Astrocyte (in vitro differentiated cells and primary cell): ENCODE measurements at places on chromosomes 12 and 14. TPM values are rescaled to one million over a fixed set of nuclear protein-coding genes. Genes with fewer than 3 reads are reported as not detected.

- H3K27me3 ChIP-seq: no peaks in the 10 kb centered on the region
- no peaks in the 10 kb centered on the region for H3K36me3 ChIP-seq
- no peaks in the 10 kb centered on the region for H3K4me1 ChIP-seq
Measured at GRCh38 chr12:15268309-15268708, 47.1 kb upstream of the RERG start.

DNA sequence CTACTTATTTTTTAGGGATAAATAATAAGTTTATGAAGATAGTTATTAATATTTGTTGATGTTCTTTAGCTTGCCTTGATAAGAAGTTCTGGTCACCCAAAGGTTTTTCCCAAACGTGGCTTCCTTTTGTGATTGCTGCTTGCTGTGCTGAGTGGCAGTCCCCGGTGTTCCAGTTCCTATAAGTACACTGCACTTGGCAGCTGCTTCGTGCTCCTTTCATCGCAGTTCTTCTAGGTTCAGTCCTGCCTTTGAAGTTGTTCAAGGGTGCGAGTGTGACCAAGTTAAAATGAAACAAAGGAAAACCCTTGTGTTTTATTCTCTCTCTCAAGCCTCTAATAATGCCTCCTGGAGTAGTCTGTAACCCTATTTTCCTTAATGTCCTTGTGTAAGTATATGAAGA, 128.5 kb upstream of the ATF1 start:
- peaks cover 13% of the 10 kb centered on the region for H3K4me1 ChIP-seq
- DNase-seq: no peak
- no peak overlapping the region for H3K4me3 ChIP-seq
- H3K27ac ChIP-seq: no peak overlapping the region

GRCh38 chr14:96634896-96635295, 132.7 kb downstream of the PAPOLA start:
- no peak for DNase-seq
- no peak overlapping the region for H3K4me3 ChIP-seq
- no peaks in the 10 kb centered on the region for H3K27me3 ChIP-seq
- no peak overlapping the region for H3K27ac ChIP-seq

- DNase-seq: no peak
- H3K27me3 ChIP-seq: no peaks in the 10 kb centered on the region
- no peak overlapping the region for H3K27ac ChIP-seq
- no peaks in the 10 kb centered on the region for H3K4me1 ChIP-seq
- no peak overlapping the region for H3K4me3 ChIP-seq
- peaks cover 32% of the 10 kb centered on the region for H3K36me3 ChIP-seq
Measured at GRCh38 chr12:123731596-123731995, 19.4 kb downstream of the ATP6V0A2 start.

The DCTN2 gene
- 94.5 and 107 TPM in 2 replicates for total RNA-seq

- H3K27ac ChIP-seq: no peak overlapping the region
- no peaks in the 10 kb centered on the region for H3K27me3 ChIP-seq
- no peak for DNase-seq
- H3K36me3 ChIP-seq: no peaks in the 10 kb centered on the region
- H3K4me3 ChIP-seq: no peak overlapping the region
- peaks cover 4% of the 10 kb centered on the region for H3K4me1 ChIP-seq
Measured at GRCh38 chr12:19937161-19937560, 431.2 kb upstream of the PDE3A start.
